Fibroblast of skin of back (primary cell): ENCODE measurements at places on chromosomes 3 and 15.
A peak's percentile ranks its signal among the peaks of the same experiment; 100 is the strongest.

- no peak for DNase-seq
Measured at GRCh38 chr3:15313461-15313860, 18.9 kb downstream of the SH3BP5 start.

GRCh38 chr3:185727873-185728272 is 97.0 kb downstream of the IGF2BP2 start:
- DNase-seq = no peak

GRCh38 chr3:9257092-9257491 is 7.6 kb upstream of the SRGAP3 start:
- DNase-seq = no peak

- DNase-seq = peak; percentile 53
Measured at GRCh38 chr15:70512772-70513362, 250.5 kb downstream of the UACA start.

GRCh38 chr3:24373198-24373959 is 121.3 kb downstream of the THRB start:
- DNase-seq = no peak

DNA sequence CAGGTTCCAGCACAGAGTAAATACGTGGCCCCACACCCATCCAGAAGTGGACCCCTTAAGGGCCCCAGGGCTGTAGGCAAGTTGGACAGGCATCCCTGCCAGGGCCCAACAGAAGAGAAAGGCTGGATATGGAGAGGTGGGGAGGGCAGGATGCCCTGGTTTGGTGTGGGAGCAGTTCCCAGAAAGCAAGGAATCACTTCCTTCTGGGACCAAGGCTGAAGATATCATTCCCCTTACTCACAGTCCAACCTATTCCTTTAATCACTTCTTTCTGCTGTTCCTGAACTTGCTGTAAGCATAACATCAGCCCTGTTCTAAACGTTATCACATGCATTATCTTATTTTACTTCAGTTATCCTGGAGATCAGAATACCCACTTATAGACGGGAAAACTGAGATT is 6.1 kb upstream of the MESP2 start:
- peak; percentile 56 for DNase-seq

- no peak for DNase-seq
Measured at GRCh38 chr3:11239796-11240195, 32.4 kb upstream of the ATG7 start.

DNA sequence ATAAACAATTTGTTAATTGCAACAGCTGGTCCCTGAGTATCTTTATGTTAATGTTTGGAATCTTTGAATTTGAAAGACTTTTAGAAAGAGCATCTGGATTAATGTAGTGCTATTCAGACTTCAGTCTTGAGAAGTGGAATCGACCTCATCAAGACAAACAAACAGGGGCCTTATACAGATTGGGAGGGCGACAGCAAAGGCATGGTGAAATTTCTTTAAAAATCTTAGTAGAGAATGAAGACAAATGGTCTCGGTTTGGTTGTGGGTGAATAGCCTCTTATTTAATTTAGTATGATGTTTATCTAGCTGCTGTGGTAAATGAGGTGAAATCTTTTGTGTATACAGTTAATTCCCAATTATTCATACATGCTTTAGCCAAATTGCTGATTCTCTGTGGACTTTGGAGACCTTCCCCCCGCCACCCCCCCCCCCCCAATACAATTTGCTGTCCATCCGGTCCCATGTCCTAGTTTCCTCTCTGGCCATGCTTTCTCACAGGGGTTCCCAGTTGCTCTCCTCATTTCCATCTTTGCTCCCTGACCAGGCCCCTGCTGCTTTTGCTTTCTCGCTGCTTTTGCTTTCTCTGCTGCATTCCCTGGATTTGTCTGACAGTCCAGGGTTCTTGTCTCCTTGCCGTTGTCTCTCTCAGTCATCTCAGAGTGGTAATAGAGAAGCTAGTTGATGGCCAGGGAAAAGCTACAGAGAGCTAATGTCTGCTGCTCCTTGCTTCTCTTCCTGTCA is 135.3 kb downstream of the FNDC3B start:
- DNase-seq = no peak

- DNase-seq = no peak
Measured at GRCh38 chr15:29785136-29785535, 37.1 kb downstream of the TJP1 start.
